ENCODE measurements at places on chromosomes 7 and 10.
A peak's percentile ranks its signal among the peaks of the same experiment; 100 is the strongest.

GRCh38 chr10:100325158-100325557 is 4.9 kb downstream of the PKD2L1 start:
- DNase-seq: peak; percentile 21

DNA sequence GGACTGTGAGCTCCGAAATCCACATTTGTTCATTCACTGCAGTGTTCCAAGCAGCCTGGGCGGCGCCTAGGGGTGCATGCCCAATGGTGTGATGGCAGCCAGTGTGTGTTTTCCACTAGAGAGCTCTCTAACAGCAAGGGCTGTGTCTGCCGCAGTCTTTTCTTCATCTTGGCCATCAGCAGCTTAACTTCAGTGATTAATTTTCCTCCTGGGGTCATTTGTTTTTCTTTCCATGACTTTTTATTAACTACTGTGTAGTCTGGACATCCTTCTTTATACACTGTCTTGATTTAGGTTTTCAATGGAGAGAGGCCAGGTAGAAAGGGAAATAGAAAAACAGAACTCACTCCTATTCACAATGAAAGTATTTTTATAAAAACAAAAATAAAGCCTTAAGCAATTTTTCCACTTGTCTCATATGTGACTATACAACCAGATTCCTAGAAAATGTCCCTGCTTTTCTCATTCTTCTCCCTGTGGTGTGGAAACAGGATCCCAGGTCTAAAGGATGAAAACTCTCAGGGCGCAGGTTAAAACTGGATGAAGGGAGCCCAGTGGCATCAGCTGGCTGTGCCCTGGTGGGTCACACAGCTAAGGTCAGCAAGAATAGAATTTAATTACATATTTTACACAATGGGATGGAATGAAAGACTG is 176.8 kb downstream of the PKD1L1 start:
- peak; percentile 60 for DNase-seq

DNA sequence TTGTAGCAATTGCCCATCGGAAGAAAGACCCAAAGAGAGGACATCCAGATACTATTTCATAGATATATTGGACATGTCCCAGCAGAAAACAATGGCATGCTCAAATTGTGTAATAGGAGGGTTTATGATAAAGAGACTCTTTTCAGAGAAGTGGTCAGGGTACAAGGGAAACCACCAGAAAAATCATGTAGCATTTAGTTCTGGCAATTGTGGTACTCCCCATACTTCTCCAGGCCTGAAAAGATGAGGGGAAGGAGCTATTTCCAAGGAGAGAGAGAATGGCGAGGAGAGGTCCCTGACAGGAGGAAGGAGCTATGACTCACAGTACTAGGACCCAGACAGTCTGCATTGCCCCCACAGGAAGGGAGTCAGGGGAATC is 68.4 kb upstream of the ADO start:
- DNase-seq: no peak

DNA sequence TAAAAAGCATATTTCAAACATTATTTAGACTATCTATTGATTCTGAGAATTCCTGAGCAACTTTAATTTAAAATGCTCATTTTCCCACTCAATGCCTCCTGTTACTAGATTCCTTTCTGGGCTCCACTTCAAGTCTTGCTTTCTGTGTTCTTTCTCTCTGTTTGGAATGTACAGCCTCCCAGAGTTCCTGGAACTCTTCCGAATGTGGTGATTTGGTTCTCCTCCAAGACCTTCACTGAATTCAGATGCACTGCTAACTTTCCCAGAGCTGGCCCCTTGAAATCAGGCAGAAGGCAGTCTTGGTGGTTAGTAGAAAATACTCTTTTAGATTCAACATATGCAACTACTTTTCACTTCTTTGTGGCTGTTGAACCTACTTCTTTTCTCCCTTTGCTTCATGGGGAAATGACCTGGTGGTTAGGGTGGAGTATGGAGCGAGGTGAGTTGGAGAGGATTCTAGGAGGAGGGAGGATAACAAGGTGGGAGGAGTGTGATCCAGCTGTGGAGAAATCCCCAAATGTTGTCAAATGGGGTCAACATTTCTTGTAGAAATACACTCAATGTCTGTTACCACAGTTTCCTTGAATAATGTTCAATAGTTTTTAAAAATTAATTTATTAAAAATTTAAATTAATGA is 27.9 kb upstream of the CCDC7 start:
- no peak for DNase-seq

DNA sequence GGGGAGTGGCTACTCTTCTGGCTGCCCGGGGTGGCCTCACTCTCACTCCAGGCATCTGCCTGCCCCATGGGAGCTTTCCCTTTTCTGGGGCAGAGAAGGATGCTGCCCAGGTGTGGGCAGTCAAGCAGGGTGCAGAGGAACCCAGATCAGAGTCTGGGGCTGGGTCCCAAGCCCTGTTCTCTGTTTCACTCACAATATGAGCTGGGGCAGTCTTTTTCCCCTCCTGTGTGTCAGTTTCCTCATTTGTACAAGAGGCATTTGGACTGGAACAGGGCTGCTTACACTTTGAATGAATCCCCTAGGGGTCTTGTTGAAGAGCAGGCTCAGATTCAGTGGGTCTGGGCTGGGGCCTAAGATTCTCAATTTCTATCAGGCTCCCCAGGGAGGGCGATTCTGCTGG is 38.4 kb upstream of the AQP1 start:
- no peak for DNase-seq

DNA sequence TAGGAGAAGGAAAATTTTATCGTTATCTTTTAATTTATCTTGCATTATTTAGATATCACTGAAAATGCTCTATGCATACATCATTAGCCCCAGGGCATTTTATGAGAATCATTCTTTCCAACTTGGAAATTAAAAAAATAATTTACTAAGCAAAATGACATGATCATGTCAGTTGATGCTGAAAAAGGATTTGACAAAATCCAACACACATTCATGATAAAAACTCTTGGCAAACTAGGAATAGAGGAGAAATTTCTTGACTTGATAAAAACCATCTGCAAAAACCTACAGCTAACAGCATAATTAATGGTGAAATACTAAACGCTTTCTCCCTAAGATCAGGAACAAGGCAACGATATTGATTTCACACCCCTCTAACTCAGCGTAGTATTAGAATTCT is 40.2 kb upstream of the RSU1 start:
- DNase-seq: no peak

- no peak for DNase-seq
Observed at GRCh38 chr7:127758105-127758504, 106.1 kb downstream of the SND1 start.

All from ACHN (cell line).